ENCODE measurements at places on chromosomes 3 and 15. TPM values are rescaled to one million over a fixed set of nuclear protein-coding genes. Genes with fewer than 3 reads are reported as not detected.

DNA sequence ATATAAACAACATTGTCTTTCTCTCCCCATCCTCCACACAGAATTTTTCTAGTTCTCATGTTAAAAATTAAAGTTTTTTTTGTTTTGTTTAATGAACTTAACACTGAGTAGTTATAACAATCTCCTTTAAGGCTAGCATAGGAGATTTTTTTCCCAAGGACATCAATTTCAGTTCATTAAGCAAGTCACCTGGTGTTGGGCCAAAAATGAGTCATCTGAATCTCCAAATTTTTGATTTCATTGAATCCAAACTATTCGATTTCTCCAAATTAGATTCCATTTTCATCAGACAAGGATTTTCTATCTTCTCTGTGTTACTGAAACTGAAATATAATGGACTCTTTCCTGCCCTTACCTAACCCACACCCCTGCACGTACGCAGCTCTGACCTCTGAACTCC, 631.4 kb upstream of the MDFIC2 start:
- DNase-seq = no peak

DNA sequence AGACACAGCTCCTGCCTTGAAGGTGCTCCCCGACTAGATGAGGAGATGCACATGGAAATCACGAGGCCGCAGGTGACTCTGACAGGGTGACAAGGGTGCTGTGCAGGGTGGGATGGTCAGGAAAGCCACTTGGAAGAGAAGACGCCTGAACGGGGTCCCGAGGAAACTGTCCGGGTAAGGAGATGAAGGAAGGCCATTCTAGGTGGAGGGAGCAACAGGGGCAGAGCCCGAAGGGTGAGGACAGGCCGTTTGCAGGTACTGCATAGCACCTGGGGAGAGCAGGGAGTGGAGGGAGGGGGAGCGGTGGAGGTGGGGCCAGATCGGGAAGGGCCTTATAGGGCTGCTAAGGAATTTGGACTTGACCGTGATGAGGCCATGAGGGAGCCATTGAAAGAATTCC, 105.6 kb upstream of the DLG1 start:
- DNase-seq = no peak

- DNase-seq = no peak
Observed at GRCh38 chr15:84910928-84911623, 26.6 kb downstream of the SLC28A1 start.

GRCh38 chr15:31049682-31050615, 51.6 kb downstream of the TRPM1 start:
- DNase-seq = no peak

DNA sequence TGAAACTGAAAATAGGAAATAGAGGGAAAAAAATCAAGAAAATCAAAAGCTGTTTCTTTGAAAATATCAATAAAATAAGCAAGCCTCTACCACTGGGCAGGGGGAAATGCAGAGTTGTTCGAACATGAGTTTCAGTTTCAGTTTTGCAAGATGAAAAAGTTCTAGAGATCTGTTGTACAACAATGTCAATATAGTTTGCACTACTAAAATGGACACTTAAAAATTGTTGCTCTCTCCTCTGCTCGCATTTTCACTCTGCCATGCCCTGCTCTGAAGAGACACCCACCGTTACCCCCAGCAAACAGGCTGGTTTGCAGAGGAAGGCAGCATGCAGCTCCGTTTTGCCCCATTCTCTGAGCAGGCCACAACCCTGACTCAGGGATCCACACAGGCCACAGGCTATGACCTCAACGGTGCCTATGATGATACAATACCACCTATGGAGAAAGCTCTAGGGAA, 64.5 kb downstream of the ZNF148 start:
- DNase-seq = no peak

DNA sequence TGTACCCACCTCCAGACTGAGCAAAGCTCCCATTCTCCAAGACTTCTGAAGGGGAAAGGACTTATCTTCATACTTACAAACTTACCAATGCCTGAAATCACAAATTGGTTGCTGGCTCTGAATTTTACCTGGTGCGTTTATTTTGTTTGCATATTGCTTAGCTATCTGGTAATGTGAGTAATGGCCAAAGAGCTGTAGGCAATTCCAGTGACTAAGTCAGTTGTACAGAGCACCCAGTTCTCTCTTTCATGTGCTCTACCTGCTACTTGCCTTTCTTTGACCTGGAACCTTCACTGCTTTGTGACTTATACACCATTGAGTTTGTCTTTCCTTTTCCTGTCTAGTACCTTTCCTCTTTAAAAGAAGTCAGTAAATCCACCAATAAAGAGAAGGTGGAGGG, 755.9 kb upstream of the LMCD1 start:
- no peak for DNase-seq

GRCh38 chr3:139585820-139586219, 46.3 kb upstream of the RBP1 start:
- no peak for DNase-seq

DNA sequence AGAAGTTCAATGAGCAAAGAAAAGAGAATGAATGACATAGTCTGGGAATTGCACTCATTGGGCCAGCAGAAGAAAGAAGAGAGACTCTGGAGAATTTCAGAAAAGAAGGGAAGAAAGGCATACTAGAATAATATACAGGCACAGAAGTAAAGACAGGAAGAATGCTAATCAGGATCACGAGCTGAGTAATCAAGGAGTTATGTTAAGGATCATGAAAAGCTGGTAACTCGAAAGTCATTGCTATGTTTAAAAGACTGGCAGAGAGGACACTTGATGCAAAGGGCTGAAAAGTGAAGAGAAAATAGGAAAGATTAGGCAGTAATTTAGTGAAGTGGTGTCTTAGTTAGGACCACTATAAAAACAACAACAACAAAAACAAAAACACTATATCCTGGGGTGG, 284.1 kb downstream of the ZBBX start:
- DNase-seq = no peak

The PLA2G4E gene
- not detected for total RNA-seq

The RLBP1 gene
- total RNA-seq = not detected

The FAM81A gene
- 3.0 TPM for total RNA-seq

The GRIP2 gene
- not detected for total RNA-seq

The TRIM42 gene
- not detected for total RNA-seq
